ENCODE measurements at places on chromosomes 2 and 18.

GRCh38 chr2:98374958-98375570 is 28.8 kb downstream of the CNGA3 start:
- no peak for DNase-seq

GRCh38 chr2:119681868-119682220 is 2.8 kb downstream of the TMEM177 start:
- DNase-seq: no peak

- no peak for DNase-seq
These were observed 48.7 kb downstream of the PRELID3A start for GRCh38 chr18:12456441-12456840.

DNA sequence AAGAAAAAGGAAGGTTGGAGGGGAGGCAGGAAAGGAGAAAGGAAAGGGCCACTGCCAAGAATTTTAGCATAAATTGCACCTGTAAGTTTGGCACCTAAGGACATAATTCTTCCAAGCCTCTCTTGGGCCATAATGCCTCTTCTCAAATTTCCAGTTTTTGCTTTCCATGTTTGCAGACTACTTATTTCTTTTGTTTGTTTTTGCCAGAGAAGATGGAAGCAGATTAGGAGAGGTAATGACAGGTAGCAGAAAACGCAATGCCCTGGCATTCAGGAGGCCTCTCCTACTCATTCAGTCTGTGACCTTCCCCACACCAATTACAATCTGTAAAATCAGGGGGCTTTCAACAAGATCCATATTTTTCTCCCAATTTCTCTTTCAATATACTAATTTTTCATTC is 56.8 kb downstream of the MRPL33 start:
- no peak for DNase-seq

Measured in stimulated activated CD4-positive, alpha-beta T cell treated with anti-CD3 and anti-CD28 coated beads, Interleukin-12 subunit alpha, Interleukin-12 subunit beta, amount 100 ng/mL, for 24 hours (primary cell).